ENCODE measurements at places on chromosomes 6 and 20. TPM values are rescaled to one million over a fixed set of nuclear protein-coding genes. Genes with fewer than 3 reads are reported as not detected.

GRCh38 chr20:43726811-43727338 lies at the start of gene GTSF1L:
GTSF1L (minus strand) TSS chr20:43727002; CDS start chr20:43726694, 308 bp downstream.
- DNase-seq, result no peak

DNA sequence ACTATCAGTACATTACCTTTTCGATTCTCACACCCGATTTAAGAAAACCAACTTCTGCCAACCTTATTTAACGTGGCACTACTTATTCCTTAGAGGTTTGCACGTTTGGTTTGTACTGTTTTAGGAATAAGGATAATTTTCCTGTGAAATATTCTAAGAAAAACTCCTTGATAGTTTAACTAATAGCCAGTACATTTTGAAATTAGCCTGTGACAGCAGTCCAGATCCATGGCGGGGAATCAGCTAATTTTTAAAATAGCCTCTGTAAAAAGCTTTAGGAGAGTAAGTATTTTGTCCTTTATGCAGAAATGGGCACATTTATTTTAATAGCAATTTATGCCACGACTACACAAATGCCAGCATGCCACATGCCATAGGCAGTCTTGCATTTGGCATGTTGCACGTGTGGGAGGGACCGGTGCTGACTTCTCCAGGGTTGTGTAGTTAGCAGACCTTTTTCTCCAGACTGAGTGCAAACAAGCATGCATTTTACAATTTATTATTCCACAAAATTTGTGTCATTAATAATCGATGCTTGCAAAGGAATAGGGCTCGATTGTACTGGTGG lies 6.2 kb downstream of the FOXC1 start:
- no peak for DNase-seq

DNA sequence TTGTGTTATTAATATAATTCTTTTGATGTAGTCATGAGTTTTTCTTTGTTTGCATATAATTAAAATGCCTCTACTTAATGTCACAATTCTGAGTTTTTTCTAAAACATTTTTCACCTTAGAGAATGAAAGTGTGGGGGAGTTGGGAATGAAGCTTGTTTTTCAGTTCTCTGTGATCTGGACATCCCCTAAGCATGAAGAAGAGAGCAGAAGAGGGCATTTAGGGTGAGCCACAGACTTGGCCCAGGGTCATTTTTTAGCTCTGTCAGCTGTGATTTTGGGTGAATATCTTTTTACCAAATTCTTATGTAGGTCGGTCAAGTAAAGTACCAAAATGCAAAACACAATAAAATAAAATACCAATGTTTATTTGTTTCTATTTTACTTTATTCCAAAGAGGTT lies 3.9 kb downstream of the OTOR start:
- DNase-seq, result no peak

The POLR1C gene
- 37.9 TPM for polyA plus RNA-seq

DNA sequence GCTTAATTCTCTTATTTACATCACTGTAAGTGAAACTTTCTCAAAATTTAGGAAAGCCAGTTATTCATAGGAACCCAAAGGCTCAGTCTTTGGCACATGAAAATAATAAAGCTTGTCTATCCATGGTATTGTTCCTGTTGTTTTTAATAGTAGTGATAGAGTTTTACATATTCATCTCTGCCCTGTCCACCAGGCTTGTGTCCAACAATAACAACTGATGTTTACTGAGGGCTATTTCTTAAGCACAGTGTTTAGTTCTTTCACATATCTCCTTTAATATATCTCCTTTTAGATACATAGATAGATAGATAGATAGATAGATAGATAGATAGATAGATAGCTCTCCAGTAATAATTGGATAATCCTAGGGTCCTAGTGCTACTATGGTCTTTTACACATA lies 34.2 kb downstream of the FOXQ1 start:
- no peak for DNase-seq

- no peak for DNase-seq
These were observed 792.6 kb downstream of the PHF3 start for GRCh38 chr6:64428186-64428585.

GRCh38 chr20:32301719-32302506 lies 24.5 kb downstream of the KIF3B start:
- DNase-seq, result no peak

DNA sequence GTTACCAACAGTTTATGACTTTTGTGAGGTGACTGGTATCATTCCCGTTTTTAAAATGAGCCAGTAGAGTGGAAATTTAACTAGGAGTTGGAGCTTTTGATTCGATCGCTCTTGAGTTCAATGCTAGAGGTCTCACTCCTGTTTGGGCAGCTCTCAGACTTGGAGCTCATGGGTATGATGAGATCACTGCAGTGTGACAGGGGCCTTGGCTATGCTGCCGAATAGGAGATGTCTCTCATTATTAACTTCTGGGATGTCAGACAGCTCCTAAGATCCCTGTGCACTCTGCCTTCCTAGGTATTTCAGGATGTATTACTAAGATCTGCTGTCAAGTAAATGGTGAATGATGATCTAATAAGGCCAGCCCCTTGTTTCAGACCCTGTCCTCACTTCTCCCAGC lies 20.4 kb downstream of the AKAP12 start:
- no peak for DNase-seq
